ENCODE measurements at places on chromosomes 2 and 18.

DNA sequence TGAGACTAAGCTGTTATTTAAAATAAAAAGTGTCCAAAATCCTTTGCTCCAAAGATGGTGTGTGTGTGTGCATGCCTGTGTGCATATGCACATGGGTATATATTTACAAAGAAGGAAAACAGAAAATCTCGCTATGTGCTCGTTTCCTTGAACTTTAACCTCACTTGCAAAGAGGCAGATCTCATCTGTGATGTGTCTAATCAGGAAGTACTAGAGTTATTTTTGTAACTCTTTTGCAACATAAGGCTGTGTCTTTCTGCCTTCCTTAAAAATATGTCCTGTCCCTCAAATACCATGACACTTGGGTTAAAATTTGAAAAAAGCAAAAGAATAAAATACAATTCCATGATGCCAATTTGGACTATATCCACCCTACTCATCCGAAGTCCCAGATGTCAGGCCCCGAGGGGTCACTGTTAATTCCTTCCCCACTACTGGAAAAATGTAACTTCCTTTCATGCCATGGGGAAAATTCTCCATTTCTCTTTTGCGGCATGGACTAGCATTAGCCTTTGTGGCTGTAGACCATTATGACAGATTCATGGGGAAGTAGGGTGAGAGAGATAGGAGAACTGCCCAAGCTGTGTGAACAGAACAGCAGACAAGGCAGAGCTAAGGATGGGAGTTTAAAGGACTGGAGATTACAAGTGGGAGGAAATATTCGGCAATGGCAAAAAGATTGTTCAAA, 191.3 kb downstream of the MYO1B start:
- no peak for DNase-seq

DNA sequence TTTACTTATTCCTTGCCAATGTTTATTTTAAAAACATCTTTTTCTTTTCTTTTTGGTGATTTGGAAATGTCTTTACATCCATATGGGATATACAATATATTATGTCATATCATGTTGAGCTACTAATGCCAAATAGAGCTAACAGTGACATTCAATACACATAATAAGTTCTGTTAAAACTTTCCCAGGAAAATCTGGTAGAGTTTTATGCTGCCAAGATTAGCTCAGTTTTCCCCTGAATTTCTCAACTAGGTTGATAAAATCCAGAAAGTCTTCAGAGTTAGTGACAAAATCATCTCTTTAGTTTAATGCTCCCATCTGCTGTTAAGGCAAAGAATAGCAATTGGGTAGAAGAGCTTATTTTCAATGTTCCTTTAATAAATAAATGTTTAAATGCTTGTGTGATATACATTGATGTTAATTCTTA, 9.9 kb downstream of the COL3A1 start:
- peak; percentile 18 for DNase-seq

- no peak for DNase-seq
These were observed 193.9 kb downstream of the ZRANB3 start for GRCh38 chr2:135337071-135337470.

DNA sequence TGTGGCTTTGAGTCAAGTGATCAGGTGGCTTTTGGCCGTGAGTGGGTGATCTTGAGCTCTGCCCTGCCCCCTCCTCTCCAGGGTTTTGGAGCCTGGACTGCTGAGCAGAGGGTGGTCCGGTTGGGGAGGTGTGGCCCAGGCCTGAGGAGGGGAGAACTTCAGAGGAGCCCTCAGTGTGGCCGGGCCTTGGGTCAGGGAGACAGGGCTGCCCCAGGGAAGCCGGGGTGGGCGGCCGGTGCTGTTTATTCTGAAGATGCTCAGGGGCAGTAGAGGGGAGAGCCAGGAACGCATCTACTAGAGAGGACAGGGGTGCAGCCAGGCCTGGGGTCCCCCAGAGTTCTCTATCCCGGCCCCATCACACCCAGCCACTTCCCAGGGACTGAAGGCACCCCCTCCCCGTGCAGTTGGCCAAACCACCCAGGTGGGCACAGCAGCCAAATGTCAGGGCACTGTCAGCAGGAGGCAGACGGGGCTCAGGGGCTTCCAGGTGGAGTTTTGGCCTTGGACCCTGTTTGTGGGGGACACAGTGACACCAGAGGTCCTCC, 963 bp downstream of the ERFE start:
- DNase-seq, result no peak

GRCh38 chr2:109370399-109371035, 241.5 kb downstream of the SH3RF3 start:
- DNase-seq, result no peak

GRCh38 chr2:75424936-75425619, 135.7 kb downstream of the EVA1A start:
- peak; percentile 52 for DNase-seq

DNA sequence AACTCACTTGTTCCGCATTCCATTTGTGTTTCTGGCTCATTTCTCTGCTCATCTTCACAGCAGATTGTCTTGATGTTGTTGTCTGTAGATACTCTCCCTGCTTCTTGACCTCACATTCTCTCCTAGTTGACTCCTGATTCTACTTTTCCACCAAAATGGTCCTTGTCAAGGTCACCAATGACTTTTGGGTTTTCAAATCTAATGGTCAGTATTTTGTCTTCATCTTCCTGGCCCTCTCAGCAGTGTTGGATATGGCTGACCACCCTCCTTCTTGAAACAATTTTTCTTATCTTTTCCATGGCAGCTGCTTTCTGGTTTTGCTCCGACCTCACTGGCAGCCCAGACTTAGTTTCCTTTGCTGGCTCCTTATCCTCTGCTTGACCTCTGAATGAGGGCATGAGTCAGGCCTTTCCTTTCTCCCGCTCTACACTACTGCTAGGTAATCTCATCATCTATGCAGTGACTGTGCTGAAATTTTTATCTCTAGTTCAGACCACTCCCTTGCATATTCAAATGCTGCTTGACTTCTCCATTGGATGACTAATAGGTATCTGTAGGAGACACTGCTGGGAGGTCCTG, 386.6 kb upstream of the SPRED2 start:
- peak; percentile 84 for DNase-seq

GRCh38 chr2:207655000-207655399, 29.8 kb upstream of the METTL21A start:
- DNase-seq, result no peak

DNA sequence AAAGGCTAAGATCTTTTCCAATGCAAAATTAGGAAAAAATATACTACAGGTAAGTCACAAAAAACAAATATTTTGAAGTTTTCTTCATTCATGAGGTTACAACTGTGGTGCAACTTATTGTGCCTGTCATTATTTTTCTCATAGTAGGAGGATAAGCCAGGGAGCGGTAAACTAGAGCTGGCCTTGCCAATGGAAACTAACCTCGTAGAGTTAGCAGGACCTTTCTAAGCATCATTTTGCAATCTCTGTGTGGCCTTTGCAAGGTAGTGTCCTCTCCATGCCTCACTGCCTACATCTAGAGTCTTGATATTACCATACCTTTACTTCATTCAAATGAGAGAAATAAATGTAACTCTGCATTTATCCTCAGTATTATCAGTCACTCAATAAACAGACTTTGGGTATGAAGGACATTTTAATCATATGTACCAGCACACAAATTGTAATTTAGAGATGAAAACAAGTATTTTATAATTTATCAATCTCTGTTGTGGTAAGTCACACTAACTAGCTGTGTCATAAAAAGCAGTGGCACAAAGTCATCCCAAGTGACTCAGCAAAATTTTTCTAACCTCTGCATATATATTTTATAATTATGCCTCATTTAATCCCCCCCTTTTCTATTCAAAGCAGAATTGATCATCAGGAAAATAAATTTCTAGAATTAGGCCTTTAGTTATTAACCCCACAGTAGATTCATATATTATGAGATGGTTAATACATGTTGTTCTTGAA, 47.0 kb downstream of the LANCL1 start:
- DNase-seq, result no peak

- no peak for DNase-seq
These were observed 75.9 kb downstream of the ITGB1BP1 start for GRCh38 chr2:9347411-9347881.

DNA sequence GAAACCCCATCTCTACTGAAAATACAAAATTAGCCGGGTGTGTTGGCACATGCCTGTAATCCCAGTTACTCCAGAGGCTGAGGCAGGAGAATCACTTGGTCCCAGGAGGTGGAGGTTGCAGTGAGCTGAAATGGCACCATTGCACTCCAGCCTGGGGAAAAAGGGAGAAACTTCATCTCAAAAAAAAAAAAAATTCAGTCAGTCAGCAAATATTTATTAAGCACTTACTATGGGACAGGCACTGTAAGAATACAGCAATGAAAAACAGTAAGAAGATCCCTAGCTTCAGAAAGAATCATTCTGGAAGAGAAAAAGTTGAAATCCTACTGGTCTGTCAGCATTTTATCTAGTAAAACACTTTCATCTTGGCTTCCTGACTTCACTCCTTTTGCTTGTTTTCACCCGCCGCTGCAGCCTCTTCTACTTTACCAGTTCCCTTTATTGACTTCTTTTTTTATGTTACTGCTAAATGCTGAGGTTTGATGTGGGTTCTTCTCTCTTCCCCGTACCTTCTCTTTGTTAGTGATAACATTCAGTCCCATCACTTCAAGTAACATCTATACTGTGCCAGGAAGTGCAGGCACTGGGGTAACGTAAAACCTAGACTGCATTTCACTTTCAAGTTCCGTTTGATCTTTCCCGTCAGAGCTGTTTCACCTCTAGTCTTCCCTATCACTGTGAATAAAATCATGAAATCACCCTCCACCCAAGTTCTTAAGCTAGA, 10.8 kb upstream of the TAF4B start:
- no peak for DNase-seq

- no peak for DNase-seq
These were observed 38.9 kb downstream of the RAB31 start for GRCh38 chr18:9746958-9747357.

DNA sequence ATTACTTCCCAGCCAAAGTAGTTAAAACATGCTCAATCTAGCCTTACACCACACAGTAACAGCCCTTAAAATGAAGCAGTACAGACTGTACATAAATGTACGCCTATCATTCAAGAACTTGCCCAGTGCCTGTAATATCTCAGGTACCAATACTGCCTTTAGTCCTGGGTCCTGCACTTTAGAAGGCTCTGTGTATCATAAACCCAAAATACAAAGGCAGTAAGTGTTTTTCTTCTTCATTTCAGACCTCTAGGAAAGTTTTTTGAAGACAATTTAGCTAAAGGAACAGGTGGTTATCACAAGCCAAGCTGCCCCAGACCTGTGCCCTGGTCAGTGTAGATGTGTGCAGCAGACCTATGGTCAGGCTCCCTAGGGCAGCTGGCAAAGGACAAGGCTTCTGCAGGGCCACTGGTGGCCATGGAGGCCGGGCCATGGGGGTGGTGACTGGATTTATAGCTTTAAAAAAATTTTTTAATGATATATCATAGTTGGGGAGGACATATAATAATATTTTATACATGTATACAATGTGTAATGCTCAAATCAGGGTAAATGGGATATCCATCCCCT, 18.8 kb downstream of the LPIN2 start:
- DNase-seq, result no peak

DNA sequence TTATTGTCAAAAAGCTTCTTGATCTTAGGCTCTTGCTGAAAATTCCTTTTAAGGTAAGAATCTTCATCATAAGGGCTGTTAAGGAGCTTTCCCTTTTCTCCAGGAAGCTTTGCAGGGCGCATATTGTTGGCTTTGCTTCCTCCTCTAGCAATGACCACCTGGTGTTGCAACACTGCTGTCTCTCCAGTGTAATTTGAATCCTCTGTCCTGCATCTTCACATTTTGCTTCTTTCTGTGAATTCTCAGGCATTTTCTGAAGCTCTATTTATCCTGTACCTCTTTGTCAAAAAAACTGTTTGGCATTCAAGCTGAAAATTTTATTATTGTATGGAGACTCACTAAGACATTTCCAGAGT, 533.1 kb upstream of the CHAC2 start:
- peak; percentile 75 for DNase-seq

GRCh38 chr2:107281637-107282036, 395.7 kb upstream of the ST6GAL2 start:
- no peak for DNase-seq

- no peak for DNase-seq
These were observed 43.1 kb upstream of the TGFA start for GRCh38 chr2:70596739-70597138.

DNA sequence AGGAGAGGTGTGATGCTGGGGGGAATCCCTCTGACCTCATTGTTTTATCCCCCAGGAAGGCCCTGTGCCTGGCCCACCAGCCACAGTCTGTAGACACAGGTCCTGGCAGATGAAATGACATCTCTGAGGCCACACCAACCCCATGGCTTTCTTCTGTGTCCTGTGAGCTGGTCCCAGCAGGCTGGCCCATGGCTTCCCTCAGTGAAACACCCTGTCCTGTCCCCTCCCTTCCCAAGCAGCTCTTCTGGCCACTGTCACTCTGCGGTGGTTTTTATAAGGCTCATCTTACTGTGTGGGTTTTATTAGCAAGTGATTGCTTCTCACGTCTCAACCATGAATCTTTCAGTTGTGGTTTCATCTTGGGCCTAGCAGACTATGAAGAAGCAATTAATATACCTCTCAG, 102.8 kb upstream of the STPG4 start:
- DNase-seq, result no peak

DNA sequence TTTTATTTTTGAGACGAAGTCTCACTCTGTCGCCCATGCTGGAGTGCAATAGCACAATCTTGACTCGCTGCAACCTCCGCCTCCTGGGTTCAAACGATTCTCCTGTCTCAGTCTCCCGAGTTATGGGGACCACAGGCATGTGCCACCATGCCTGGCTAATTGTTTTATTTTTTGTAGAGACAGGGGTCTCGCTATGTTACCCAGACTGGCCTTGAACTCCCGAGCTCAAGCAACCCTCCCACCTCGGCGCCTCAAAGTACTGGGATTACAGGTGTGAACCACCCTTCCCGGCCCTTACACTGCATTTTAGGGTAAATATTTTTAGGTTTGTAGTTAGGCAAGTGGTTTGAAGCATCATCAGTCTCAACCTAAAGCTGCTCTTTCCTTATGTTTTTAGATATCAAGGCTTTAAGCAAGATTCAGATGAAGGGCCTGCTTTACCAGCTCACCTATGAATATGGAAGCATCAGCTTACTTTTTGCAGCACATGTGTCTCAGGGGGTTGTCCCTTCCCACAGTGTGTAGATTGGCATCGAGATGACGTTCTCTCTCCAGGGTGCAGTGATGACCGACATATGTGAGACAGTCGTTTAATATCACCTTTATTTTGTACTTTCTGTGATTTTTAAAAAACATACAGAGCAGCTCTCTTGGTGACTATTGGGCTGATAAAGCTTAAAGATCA, 47.2 kb downstream of the ATIC start:
- DNase-seq, result no peak

GRCh38 chr2:39703181-39703872, 37.6 kb downstream of the TMEM178A start:
- DNase-seq, result no peak

DNA sequence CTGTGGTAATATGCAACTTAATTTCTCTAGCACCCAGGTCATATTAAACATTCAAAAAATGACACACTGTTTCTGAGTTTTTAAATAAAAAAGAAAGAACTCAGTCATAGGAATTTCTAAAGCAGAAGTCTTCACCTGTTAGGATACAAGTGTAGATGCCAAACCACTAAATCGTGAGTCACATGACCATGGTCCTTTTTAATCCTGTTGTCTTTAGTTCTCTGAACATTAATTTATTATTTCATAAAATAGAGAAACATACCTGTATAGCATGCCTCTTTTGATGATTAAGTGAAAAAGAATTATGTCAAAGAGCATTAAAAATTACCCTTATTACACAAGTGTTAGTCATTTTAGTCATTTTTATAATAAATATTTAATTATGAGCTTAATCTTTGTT, 398.8 kb downstream of the CCDC85A start:
- DNase-seq, result no peak

- DNase-seq, result no peak
These were observed 8.6 kb upstream of the IL36A start for GRCh38 chr2:112996635-112997034.

GRCh38 chr18:37270038-37270665, 295.4 kb downstream of the CELF4 start:
- DNase-seq, result peak; percentile 53
